Hematopoietic multipotent progenitor cell treated with erythropoietin and hydrocortisone succinate and interleukin-3 and kit ligand, for 6 days (in vitro differentiated cells): ENCODE measurements at places on chromosomes 1 and 21.

DNA sequence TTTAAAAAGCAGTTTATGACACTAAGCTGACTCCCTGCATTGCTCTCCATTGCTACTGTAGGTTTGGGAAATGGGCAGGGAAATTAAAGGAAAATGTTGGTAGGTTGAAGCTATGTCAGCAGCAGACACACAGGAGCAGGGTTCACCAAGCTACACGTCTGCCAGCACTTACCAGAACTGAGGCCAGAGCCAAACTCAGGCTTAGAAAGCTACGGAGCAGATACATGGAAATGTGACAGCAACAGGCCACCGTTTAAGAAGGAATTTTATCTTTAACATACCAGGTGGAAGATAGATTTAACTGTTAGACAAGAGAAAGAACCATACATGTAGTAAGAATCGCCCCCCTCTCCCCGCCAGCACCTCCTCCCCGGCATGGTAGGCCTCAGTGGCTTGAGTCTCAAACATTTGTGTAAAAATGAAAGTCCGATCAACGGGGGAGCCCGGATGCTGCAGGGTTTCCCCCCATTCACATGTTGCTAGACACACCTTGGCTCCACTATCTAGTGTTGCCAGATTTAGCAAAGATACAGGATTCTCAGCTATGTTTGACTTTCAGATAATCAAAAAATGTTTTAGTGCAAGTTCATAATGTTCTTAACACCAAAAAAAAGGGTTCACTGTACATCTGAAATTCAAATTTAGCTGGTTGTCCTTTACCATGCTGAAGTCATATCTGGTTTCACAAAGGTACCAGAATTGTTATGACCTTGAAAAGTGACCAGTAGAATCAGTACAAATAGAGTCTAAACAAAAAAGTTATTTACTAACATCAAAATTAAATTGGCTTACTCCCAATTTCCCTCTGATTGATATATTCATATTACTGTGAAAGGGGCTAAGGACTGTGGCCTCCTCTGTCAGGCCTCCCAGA is 6.7 kb downstream of the OR2T11 start:
- DNase-seq, result no peak

GRCh38 chr1:202086579-202087350 is 36.0 kb upstream of the GPR37L1 start:
- DNase-seq, result no peak

DNA sequence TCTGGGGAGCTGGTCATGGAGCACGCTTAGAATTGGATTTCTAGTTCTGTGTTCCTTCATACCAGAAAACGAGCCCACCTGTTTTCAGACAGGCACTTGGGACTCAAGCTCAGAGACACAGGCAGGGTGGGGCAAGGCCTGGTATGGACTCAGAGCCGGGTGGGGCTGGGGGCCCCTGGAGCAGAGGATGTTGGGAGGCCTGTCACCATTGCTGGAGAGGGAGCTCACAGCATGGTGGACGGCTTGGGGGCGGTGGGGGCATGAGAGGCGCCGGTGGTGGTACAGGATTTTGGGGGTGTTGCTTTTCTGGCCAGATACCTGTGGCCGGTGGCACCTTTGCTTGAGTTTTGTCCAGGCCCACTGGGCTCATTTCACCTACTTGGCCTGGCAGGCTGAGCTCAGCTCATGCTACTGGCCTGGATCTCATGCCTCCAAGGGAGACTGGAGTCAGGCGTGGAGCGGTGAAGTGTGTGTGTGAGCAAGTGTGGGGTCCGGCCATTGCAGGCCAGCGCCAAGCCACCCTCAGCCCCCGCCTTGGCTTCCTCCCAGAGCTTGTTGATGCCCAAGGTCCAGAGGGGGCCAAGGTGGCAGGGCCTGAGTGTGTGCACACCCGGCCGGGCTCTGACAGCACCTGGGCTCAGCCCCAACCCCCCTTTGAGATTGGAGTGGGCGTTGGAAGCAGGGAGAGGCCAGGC is 8.7 kb downstream of the SLX9 start:
- DNase-seq, result no peak

DNA sequence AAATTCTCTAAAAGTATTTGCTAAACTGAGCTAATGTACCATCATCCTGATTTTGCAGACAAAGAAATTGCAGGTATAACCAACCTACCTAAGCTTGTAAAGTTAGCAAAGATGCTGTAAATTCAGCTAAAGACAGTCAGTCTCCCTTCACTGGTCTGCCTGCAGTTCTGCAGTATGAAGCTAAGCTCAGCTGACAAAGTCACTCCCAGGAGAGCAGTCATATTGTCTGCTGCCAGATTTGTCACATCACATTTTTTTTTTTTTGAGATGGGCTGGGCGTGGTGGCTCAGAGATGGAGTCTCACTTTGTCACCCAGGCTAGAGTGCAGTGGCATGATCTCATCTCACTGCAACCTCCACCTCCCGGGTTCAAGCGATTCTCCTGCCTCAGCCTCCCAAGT is 8.9 kb upstream of the CMPK1 start:
- no peak for DNase-seq

DNA sequence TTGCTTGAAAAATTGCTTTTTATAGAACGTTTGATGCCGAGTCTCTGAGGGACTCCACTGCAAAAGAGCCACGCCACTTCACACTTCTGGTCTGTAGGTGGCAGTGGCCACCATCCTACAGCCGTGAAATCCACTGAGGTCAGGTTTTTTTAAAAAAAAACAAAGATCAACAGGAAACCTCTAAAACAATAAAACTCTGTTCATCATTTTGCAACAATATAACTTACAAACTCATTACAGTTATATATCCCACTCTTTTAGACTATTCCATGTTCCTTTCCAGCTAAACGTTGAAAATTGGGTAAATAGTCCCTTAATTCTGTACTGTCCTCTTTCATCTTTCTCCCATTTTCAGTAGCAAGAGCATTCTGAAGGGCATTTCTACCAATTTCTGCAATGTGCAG is 64.6 kb upstream of the FMN2 start:
- peak; percentile 64 for DNase-seq

GRCh38 chr1:163877016-163877415 is 555.3 kb downstream of the NUF2 start:
- no peak for DNase-seq

DNA sequence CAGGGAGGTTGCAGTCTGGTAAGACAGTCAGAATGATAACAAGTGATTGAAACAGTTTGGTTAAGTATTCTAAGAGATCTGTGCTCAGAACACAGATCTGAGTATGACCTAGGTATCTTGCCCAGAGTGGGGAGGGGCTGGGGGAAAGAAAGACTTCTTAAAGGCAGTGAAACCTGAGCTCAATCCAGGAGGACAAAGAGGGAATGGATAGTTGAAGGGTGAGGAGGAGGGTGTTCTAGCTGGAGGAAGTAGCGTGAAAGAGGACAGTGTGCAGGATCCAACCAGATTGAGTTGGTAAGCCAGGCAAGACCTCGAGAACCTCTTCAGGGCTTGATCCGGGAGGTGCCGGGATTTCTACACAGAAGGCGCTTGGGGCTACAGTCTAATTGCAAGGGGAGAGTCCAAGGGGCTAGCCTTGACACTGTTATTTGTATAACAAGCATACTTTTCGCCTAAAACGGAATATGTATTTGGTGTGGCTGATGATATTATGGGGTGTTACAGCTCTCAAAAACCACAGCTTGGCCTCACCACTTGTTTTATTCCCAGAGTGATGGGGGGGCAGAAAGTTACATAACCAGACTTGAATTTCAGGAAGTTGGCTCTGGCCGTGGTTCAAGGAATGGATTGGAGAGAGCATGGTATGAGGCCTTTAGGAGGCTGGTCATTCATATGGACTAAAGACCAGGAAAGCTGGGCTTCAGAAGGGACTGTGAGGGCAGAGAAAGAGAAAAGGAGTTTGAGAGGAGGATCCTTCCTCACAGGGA is 19.1 kb downstream of the RCSD1 start:
- DNase-seq, result no peak

DNA sequence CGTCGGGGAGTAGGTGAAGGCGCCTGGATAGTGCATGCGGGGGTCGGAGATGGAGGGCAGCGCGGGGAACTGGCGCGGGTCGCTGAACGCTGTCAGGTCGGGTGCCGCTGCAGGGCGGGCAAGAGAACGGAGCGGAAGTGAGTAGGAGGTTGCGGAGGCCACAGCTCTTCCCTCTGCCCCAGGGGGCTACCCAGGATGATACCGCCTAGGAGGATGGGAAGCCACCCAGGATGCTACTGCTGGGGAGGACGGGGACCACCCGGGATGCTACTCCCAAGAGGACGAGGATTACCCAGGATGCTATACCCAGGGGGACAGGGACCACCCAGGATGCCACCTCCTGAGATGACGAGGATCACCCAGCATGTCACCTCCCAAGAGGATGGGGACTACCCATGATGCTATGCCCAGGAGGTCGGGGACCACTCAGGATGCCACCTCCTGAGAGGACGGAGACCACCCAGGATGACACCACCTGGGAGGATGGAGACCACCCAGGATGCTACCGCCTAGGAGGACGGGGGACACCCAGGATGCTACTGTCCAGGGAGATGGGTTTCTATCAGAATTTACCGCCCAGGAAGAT is 123.8 kb downstream of the CLIC6 start:
- DNase-seq, result no peak

DNA sequence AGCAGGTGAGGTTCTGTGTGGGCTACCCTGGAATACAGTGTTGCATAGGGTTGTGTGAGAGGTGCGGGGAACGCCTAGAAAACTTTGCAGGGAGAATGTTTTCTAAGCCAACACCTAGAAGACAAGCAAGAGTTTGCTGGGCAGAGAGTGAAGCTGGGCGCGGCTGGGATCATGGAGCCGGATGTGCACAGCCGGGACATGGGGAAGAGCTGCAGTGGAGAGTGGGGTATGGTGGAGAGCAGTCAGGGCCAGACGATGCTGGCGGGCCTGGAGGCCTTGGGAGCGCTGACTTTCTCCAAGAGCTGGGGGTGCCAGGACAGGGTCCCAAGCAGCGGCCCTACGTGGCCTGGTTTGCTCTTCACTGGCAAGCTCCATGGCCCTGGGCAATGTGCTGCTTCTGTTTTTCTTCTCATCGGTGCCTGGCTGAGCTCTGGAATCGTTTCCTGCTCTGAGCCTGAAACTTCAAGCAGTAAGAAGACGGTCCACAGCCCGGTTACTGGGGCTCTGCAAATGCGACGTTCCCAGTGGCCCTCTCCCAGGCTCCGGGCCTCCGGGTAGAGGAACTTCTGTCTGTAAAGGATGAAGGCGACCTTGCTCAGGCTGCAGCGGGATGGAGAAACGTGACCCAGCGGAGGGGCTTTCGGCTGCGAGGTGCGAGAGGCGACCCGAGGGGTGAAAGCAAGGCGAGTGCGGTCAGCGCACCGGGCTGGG is 51.9 kb upstream of the CD34 start:
- DNase-seq, result peak; percentile 51

DNA sequence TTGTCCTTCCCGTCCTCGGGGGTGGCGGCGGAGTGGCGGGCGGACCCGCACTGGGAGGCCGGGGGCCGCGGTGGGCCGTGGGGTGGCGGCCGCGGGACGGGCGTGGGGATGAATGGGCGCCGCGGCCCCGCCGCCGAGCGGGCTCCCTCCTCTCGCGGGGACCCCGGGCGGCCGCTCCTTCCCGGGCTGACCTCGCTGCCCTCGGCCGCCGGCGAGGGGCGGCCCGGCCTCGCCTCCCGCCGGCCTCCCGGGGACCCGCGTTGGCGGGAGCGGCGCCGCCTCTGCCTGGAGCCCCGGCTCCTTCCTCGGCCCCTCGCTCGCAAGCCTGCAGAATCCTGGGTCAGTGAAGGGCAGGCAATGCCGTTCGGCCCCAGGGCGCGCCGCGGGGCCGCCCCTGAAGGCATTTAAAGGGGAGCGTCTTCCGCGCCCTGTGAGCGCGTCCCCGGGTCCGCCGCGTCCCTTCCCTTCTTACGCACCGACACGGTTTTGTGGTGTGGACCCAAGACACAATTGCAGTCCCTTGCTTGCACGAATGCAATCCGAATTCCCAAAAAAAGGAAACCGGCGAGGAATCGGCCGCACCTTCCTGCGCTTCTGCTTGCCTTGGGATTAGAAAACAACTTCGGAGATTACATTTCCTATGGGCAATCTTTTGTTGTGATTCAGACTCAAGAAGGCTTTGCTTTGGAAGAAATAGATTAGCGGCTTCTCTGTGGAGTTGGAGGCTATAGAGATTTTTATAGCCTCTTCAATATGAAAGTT is 776 bp downstream of the ITSN1 start:
- peak; percentile 31 for DNase-seq

DNA sequence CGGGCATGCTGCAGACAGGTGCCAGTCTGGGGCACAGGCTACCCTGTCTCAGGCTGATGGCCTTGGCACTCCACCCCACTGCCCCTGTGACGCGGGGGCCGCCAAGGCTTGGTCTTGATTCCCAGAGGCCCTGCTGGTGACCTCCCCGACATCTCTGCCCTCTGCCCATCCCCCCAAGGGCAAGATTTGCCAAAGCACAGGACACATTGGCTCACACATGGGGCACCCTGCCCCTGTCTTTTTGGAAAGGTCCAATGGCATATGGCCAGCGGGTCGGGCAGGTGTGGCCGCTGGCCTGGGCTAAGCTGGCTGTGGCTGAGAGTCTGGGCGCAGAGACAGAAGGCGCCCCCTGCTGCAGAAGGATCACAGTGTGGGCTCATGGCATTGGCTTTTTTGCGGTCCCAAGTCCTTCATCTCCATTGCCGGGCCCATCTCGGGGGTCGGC is 4.6 kb downstream of the MIB2 start:
- peak; percentile 60 for DNase-seq

DNA sequence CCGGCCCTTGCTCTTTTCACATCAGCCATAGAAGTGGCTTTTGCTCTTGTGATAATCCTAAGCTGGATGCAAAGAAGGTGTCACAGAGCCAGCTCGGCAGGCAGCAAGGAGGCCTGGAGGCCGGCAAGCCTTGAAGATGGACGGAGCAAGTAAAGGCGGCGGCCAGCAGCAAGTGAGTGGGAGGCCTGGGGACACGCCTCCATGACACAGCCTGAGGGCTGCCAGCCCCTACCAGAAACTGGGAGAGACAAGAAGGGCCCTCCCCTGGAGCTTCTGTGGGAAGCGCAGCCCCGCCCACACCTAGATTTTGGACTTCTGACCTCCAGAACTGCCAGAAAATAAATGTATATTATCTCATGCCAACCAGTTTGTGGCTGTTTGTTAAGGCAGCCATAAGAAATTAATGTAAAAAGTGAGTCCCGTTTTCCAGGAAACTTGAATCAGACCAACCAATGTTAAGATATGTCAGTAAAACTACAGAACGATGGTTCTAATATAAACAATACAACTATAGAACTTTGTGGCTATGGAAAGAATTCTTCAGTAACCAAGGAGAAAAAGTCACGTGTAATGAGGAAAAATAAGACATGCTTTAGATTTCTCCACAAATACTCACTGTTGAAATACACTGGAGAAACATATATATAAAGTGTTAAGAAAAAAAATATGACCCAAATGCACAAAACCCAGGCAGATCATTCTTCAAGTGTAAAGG is 49.9 kb downstream of the BACE2 start:
- DNase-seq, result no peak
